Heart right ventricle (tissue), 16 donors: ENCODE measurements at places on chromosomes 1 and 21. TPM values are rescaled to one million over a fixed set of nuclear protein-coding genes. Genes with fewer than 3 reads are reported as not detected.

The RHBDL2 gene
- not detected for total RNA-seq

The PLEKHN1 gene
- not detected for total RNA-seq

The TNFRSF9 gene
- 0.04 TPM for total RNA-seq

The COL9A2 gene
- total RNA-seq = 0.34 TPM

The SLFNL1 gene
- not detected for total RNA-seq

The TENT5C gene
- 15.0 TPM for total RNA-seq

The SF3B4 gene
- 26.5 TPM for total RNA-seq

The CLEC20A gene
- not detected for total RNA-seq

The NR5A2 gene
- total RNA-seq = 1.4 TPM

The SERTAD4 gene
- 1.5 TPM for total RNA-seq

The LMX1A gene
- total RNA-seq = not detected

The FCRLB gene
- 0.37 TPM for total RNA-seq

The F11R gene
- total RNA-seq = 19.3 TPM

The NFASC gene
- 11.8 TPM for total RNA-seq

The NBPF10 gene
- 0.89 TPM for total RNA-seq

The C1QTNF12 gene
- total RNA-seq = 0.53 TPM

The SLC35F3 gene
- not detected for total RNA-seq

The MX2 gene
- total RNA-seq = 10.1 TPM

The PRPF38A gene
- 20.8 TPM for total RNA-seq

The SLC2A5 gene
- 7.9 TPM for total RNA-seq

The SPATA1 gene
- total RNA-seq = 0.80 TPM

The IL24 gene
- total RNA-seq = not detected

The RYR2 gene
- total RNA-seq = 795 TPM

The APCS gene
- total RNA-seq = not detected

The MNDA gene
- total RNA-seq = 18.9 TPM

The DMBX1 gene
- total RNA-seq = not detected

The LCE1B gene
- total RNA-seq = not detected

The GUK1 gene
- 121 TPM for total RNA-seq

The REN gene
- total RNA-seq = not detected

The INAVA gene
- total RNA-seq = 0.08 TPM

The UBL4B gene
- not detected for total RNA-seq

The TPRG1L gene
- total RNA-seq = 58.3 TPM

The POGZ gene
- 57.4 TPM for total RNA-seq

The UFC1 gene
- 65.9 TPM for total RNA-seq

The CLCA1 gene
- total RNA-seq = not detected

The PDZK1IP1 gene
- total RNA-seq = not detected

The TSACC gene
- not detected for total RNA-seq

The CLCN6 gene
- 16.0 TPM for total RNA-seq

The FCGR3B gene
- total RNA-seq = 1.8 TPM

The OPRD1 gene
- not detected for total RNA-seq

The THEMIS2 gene
- 29.3 TPM for total RNA-seq

The HES3 gene
- total RNA-seq = not detected

The HSPA6 gene
- total RNA-seq = 5.6 TPM

The PIAS3 gene
- 13.9 TPM for total RNA-seq

The FCRL1 gene
- not detected for total RNA-seq
